ENCODE measurements at places on chromosomes 6 and 20.

- no peak for DNase-seq
Observed at GRCh38 chr6:2035826-2036709, 209.3 kb downstream of the GMDS start.

GRCh38 chr20:58705208-58705926 lies 12.8 kb downstream of the NPEPL1 start:
- DNase-seq = no peak

GRCh38 chr6:108998485-108998884 lies 96.2 kb downstream of the SESN1 start:
- no peak for DNase-seq

DNA sequence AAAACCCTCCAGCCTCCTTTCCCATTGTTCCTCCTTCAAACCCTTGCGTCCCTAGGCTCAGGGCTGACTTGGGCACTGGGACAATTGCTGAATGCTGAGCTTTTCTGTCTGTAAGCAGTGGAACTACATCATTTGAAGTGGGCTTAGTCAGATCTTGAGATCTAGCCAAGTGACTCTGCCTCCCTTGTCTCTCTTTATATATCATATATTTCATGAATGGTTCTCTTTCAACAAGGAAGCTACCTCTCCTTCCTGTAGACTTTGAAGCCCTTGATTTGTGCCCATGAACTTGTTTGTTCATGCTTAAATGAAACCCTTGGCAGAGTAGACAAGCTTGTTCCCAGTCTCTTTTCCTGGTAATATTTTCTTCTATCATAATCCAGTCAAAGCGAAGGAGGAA lies 60.0 kb upstream of the KIF13A start:
- DNase-seq = no peak

GRCh38 chr20:58816957-58817651 lies 33.6 kb downstream of the GNAS-AS1 start:
- DNase-seq = no peak

- no peak for DNase-seq
Observed at GRCh38 chr6:143569040-143569439, 57.5 kb upstream of the FUCA2 start.
